ENCODE measurements at places on chromosomes 12 and 14.
A peak's percentile ranks its signal among the peaks of the same experiment; 100 is the strongest.

GRCh38 chr12:128974881-128975280, 121.6 kb downstream of the GLT1D1 start:
- no peak for DNase-seq

GRCh38 chr14:52845081-52845480, 53.7 kb upstream of the GNPNAT1 start:
- DNase-seq = no peak

GRCh38 chr12:90404071-90404470, 550.9 kb downstream of the CCER1 start:
- no peak for DNase-seq

GRCh38 chr14:59159169-59159568, 29.3 kb upstream of the DAAM1 start:
- DNase-seq = no peak

- DNase-seq = no peak
Measured at GRCh38 chr14:103495854-103496253, 26.8 kb downstream of the CKB start.

- DNase-seq = no peak
Measured at GRCh38 chr12:1806301-1807086, 13.9 kb upstream of the LRTM2 start.

GRCh38 chr14:54001189-54001878, 44.7 kb upstream of the BMP4 start:
- no peak for DNase-seq

- no peak for DNase-seq
Measured at GRCh38 chr14:88163731-88164255, 158.9 kb downstream of the GPR65 start.

- no peak for DNase-seq
Measured at GRCh38 chr14:89926694-89927093, 27.8 kb downstream of the EFCAB11 start.

- peak; percentile 46 for DNase-seq
Measured at GRCh38 chr12:113912760-113913329, 53.3 kb downstream of the RBM19 start.
